ENCODE measurements at places on chromosomes 5 and 9.

GRCh38 chr5:40746703-40747102 is 9.1 kb downstream of the TTC33 start:
- DNase-seq, result no peak

DNA sequence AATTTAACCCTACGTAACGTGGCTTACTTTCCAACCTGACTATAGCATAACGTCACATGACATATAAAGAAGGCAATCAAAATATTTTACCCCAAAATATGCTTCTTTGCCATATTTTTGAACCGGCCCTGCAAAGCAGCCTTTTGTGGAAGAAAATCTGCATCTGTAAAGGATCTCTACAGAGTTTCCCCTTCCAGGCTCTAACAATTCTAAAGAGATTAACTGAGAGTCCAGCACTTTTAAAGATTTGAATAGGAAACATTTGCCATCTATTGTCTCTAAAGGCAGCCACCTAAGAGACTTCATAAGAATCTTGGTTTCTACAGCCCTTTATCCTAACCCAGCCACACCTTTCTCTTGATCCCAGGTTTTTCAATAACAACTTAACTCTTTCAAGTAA is 22.7 kb downstream of the AP3B1 start:
- DNase-seq, result no peak

GRCh38 chr5:147863454-147864158 is 14.9 kb upstream of the SCGB3A2 start:
- DNase-seq, result no peak

DNA sequence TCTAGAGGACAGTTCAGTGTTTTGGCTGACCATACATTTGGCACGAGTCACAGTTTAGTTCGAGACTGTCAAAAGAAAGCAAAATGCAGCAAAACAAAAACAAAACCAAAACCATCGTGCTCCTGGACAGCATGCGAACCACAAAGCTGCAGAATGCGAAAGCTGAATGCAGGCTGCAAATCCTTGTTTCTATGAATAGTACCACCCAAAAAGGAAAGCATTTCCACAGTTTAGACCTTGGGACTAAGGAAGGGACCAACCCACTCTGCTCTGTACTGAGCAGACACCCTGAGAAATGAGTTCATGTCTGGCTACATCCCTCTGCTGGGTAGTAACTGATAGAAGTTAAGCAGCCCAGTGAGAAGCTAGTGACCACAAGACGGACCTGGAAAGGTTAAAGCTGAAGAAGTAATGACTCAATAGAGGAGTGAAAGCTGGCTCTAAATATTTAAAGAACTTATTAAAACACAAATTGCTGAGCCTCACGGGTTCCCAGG is 3.9 kb downstream of the GCNT4 start:
- no peak for DNase-seq
